ENCODE measurements at places on chromosomes 16 and 17.

- DNase-seq, result no peak
Measured at GRCh38 chr17:70859829-70860228, 690.5 kb downstream of the KCNJ2 start.

- no peak for DNase-seq
Measured at GRCh38 chr17:71286625-71287024, 834.2 kb upstream of the SOX9 start.

DNA sequence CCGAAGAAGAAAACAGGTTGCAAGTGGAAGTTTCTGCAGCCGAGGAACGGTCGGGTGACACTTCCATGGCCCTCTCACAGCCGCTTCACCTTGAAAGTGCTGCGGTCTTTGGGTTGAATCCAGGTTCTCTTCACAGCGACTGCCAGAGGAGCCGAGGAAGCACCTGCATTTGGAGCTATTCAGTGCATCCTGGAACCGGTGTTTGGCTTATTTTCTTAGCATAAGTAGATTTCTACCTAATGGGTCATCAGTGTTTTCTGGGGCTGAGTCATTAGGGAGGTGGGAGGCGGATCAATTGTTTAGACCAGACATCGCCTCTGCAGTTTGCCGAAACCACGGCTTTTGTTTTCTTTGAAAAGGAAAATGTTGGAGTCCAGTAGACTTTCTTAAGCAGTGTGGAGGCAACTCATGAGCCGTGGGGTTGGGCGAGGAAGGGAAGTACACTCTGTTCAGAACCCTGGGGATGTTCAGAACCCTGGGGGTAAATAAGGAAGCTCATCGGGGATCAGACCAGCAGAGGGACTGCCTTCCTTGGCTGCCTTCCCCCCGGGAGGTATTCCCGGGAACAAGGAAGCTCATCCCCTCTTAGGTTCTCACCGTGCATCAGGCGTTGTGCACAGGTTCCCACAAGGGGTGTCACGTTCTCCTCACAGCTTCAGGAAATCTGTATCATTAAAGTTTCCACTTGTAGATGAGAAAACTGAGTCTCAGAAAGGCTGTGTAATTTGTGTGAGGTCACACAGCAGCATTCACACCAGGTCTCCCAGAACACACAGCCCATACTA lies 361.5 kb downstream of the SNX29 start:
- no peak for DNase-seq

GRCh38 chr17:59490216-59490615 lies 75.2 kb upstream of the DHX40 start:
- DNase-seq, result no peak

GRCh38 chr17:27555339-27555738 lies 75.6 kb upstream of the LGALS9 start:
- no peak for DNase-seq

DNA sequence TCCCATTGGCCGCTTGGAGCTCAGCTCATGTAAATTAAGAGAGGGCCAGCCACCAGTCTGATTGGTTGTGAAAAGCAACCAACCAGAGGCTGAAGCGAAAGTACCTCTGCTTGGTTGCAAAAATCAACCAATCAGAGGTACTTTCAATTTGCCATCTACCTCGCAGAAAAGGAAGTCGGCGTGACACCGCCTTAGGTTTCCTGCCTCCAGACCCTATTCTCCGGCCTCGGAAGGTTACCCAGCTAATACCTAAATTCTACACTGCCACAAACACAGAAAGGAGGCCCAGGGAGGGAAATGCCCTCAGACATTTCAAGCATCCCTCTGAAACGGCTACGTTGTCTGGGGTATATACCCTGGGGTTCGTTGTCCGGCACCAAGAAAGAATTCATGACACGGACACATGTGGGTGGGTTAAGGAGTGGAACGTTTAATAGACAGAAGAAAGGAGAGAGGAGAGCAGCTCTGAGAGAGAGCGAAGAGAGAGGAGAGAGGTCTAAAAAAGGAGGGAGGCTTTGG lies 481.3 kb downstream of the TMEM114 start:
- DNase-seq, result no peak

GRCh38 chr17:79792341-79792871 lies 4.5 kb downstream of the CBX8 start:
- DNase-seq, result no peak

DNA sequence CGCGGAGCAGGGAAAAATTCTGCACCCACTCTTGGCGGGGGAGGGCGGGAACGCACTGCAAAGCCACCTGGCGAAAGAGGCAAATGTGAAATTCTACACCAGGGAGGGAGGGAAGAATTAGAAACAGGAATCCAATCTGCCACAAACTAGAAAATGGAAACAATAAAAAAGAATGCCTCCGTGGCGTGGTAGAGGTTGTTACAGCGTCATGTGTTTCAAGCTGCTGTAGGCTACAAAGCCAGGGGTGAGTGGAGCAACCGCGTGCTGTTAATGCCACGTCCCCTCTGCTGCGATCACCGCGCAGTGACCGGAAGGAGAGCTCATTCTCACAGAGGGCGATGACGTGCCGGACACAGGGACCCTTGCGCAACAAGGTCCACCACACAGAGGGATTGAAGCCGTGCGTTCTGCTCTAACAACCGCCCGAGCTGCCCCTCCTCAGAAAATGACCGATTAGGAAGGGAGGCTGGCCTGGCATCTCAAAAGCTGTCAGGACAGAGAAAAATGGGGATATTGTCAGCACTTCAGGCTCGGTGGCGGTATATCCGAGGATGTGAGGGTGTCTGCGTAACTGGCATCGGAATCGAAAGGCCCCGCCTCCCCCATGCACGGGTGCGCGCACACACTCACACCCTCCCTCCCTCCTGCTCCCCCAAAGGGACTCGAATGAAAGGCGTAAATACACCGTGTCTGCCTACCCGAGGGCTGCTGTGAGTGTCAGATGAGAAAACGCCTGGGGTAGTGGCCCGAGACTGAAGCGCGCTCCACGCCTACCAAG lies 70.8 kb upstream of the TNRC6C start:
- no peak for DNase-seq

- no peak for DNase-seq
Measured at GRCh38 chr17:9788601-9789000, 2.8 kb downstream of the DHRS7C start.

DNA sequence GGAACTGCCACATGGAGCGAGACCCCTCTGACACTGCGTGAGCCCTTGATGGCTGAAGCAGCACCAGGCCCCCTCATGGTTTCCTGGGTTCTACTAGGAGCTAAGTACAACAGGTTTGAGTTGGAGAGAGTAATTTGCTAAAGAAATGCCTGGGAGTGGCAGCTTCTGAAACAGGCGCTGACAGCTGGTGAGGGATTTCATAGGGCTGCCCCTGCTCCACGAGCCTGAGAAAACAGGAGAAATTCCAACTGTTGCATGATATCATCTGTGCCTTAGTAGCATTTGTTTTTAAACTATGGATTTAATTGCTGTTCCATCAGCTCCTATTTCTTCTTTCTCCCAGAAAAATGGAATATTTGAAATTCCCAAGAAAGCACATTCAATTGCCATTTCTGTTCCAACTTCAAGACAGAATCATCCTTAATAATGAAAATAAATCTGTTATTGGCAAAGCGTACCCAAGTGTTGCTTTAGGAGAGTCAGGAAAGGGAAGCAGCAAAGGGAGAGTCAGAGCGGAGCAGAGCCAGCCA lies 78.8 kb upstream of the ANKFN1 start:
- no peak for DNase-seq

DNA sequence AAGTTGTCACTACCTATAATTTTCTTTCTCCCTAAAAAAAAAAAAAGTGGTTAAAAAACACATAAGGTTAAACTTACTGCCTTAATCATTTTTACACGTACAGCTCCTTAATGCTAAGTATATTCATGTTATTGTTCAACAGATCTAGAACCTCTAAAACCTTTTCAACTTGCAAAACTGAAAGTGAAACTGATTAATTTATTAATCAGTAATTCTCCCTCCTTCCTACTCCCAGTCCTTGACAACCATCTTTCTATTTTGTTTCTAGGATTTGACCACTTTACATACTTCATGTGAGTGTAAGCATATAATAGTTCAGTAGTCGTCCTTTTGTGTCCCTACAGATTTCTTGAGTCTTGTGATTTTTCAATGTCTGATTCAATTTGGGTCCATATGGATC lies 251.4 kb upstream of the KIF2B start:
- DNase-seq, result no peak

- DNase-seq, result no peak
Measured at GRCh38 chr16:15608398-15609285, 34.3 kb downstream of the MARF1 start.

DNA sequence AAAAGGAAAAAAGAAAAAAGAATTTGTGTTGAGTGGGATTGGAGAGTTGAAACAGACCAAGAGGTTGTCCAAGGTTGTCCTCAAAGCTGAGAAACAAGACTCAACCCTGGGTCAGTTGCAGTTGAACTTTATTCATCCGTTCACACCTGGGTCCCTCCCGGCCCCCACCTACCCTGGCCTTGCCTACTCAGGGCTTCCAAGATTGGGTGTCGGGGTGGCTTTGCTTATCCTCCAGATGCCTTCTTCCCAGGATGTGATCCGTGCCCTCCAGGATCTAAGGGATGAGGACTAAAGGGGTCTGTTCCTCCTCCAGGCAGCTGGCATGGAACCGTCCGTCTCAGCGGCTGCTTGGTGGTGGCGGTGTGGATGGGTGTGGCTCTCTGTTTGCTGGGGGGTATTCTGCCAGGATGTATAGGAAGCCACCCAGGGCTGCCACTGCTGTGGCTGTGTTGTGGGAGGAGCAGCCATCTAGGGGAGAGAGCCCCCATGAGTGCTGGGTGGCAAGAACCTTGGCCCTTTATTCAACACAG lies 10.3 kb upstream of the NAGPA start:
- DNase-seq, result no peak

Measured in esophagus squamous epithelium (tissue), 5 donors.